ENCODE measurements at places on chromosomes 3 and 15.

DNA sequence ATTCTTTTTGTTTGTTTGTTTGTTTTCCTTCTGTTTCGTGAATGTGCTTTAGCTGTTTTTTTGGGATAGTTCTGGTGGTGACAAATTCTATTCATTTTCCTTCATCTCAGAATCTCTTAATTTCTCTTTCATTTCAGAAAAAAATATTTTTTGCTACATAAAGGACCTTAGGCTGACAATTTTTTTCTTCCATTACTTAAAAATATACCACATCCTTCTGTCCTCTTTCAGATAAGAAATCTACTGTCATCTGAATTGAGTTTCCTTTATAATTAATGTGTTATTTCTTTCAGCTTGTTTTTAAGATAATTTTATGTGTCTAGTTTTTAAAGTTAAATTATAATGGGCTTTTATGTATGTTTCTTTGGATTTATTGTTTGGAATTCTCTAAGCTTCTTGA lies 47.6 kb downstream of the IL16 start:
- no peak for DNase-seq

GRCh38 chr3:7520593-7520992 lies 659.7 kb downstream of the GRM7 start:
- DNase-seq, result no peak

DNA sequence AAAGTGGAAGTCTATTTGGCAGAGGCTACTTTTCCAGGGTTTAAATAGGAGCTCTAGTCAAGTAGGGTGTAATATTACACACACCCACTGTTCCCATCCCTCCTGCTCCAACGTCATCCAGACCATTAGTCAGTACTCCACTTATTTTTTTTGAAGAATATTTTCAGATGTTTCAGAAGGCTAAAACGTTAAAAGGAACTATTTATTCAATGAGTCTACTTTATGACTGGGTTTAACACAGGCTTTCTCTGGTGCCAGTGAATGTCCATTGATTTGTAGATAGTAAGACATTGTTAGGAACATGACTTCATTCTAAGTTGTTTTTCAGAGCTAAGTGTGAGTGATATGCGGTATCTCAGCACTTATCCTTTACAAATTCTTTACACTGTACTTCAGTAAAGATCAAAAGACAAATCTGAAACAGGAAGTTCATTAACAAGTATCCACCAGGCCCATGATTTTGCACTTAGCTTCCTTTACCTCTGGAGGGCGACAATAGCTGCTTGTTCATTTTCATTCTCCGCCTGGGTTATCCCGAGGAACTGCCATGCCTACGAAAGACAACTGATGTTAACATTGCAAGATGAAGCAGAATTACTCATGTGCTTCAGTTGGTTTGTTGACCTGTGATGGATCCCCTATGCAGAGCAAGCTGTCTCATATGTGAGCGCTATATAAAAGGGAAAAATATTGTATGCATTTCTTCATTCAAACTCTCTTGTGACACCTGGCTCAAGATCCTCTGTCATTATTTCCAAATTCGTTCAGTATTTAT lies 158.7 kb downstream of the USP13 start:
- peak; percentile 8 for DNase-seq

DNA sequence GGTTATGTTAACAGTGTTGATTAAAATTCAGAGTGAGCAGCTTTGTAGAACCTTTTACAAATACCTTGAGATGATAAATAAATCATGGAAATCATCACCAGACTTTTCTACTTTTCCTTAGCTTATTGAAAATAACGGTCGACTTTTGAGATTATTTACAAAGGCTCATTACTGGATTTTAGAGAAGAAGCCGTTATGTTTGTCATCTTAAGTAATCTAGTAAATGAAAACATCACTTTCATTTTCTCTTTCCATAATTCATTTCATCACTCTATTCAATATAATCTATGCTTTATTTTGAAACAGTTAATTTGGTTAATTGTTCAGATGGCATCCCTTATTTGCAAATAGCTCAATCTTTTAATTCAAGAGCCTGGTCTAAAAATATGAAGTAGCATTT lies 3.6 kb downstream of the PLCL2 start:
- no peak for DNase-seq

- DNase-seq, result no peak
Measured at GRCh38 chr3:197392961-197393360, 94.5 kb upstream of the DLG1 start.

- no peak for DNase-seq
Measured at GRCh38 chr3:114650808-114651207, 357.0 kb downstream of the TIGIT start.

GRCh38 chr15:31004220-31004733 lies 12.8 kb upstream of the MTMR10 start:
- peak; percentile 28 for DNase-seq

DNA sequence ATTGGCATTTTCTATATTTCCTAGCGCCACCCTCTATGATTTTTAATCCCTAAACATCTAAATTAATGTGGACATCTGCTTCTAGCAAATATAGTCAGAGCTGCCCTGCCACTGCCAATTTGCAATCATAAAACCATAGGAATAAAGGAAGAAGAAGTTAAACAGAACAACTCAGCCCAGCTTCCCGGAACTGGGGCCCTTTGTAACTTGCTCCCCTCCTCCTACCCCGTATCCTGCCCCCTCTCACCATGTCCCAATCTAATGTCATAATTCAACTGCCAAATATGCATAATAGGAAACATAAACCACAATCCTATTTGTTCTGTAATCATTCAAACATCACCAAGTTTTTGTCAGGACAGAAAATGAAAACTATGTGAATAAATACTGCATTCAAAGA lies 74.4 kb upstream of the ACP3 start:
- no peak for DNase-seq

Measured in CD4-positive, alpha-beta T cell treated with Interleukin-12 subunit alpha and Interleukin-12 subunit beta, for 1 hour (primary cell).